Activated CD4-positive, CD25-positive, alpha-beta regulatory T cell treated with anti-CD3 and anti-CD28 coated beads, Interleukin-2, amount 50 U/mL, for 16 hours (primary cell): ENCODE measurements at places on chromosomes 6 and 20.

- no peak for DNase-seq
These were observed 29.0 kb downstream of the GSTA4 start for GRCh38 chr6:52966101-52966500.

DNA sequence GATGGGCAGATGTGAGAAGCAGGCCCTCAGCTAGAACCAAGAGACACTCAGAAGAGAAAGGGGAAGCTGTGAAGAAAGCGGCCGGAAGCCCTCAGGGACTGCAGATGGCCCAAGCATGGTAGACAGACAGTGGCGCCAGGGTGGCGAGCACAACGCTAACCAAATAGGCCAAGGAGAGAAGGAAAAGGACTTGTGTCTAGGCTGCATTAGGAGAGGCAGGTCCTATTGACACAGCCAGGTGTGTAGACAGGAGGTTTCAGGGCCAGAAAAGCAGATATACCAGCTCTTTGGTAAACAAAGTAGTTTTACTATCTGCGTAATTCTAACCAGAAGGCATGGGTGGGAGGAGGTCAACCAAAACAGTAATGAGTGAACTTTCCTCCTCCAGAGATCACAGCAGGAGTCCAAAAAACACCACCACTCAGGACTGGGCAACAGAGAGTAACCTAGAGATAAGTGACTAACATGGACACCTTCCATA is 15.8 kb upstream of the MAP7 start:
- no peak for DNase-seq

DNA sequence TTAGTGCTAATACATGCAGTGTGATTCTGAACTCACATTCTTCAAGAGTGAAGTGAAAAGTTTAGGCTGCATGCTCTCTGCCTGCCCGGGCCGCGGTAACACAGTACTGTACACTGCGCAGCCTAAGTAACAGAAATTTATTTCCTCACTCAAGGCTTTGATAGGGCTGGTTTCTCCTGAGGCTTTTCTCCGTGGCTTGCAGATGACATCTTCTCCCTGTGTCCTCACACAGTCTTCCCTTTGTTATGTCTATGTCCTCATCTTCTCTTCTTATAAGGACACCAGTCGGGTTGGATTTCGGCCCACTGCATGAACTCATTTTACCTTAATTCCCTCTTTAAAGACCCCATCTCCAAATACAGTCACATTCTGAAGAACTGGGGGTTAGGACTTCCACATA is 51.1 kb upstream of the TMEM170B start:
- DNase-seq, result no peak

GRCh38 chr20:50472693-50473664 is 37.2 kb upstream of the PTPN1 start:
- DNase-seq, result no peak

GRCh38 chr20:48277266-48277665 is 492.0 kb upstream of the SULF2 start:
- DNase-seq, result no peak

GRCh38 chr6:4879741-4880275 is 103.6 kb downstream of the CDYL start:
- DNase-seq, result no peak

- no peak for DNase-seq
These were observed 32.1 kb downstream of the FNDC1 start for GRCh38 chr6:159201336-159201735.

DNA sequence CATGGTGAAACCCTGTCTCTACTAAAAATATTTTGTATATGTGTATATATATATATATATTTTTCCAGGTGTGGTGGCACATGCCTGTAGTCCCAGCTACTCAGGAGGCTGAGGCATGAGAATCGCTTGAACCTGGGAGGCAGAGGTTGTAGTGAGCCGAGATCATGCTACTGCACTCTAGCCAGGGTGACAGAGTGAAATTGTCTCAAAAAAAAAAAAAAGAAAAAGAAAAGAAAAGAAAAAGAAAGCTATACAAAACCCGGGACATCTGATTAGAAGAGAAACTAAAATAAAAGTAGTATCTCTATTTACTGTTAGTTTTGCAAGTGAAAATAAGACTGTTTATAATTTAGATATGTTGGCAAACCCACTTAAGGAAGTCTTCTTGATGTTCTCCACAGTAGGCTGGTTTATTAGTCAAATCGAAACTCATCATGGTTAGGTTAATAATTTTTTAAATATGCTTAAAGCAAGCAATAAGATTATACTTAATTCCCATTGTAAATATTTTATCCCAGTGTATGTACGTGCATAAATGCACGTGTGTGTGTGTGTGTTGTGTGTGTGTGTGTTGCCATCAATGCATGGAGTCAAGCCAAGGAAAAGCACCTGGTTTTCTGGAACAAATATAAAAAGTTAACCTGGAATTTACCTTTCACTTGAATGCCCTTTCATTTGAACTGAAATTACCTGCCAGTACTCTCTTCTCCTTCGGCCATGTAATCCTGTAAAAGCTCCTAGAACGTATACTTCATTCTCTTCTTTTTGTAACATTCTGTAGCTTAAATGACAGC is 7.1 kb downstream of the VNN2 start:
- no peak for DNase-seq

DNA sequence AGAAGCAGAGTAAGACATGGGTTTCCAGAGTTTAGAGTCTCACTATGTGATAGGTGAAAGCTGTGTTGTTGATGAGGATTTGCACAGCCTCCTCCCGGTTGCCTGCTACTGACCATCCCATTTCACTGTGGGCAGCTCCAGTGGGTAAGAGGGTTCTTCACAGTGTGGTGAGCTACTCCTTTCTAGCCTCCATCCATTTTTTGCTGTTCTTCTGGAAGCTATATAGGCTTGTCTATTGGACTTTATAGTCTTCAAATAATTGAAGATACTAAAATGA is 13.4 kb downstream of the UST start:
- DNase-seq, result no peak

GRCh38 chr6:24484657-24485323 is 4.6 kb downstream of the GPLD1 start:
- no peak for DNase-seq

DNA sequence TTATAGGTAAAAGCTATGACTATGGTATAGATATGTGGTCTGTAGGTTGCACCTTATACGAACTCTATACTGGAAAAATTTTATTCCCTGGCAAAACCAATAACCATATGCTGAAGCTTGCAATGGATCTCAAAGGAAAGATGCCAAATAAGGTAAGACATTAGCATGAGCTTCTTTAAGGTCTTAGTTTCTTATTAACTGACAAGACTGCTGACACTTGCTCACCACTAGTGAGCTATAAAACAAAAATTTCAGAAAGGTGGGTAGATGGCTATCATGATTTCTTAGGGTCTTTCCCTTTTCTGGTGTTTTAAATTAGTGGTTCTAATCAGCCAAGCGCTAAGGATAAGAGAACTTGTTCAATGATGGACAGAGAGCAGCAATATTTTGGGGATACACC is 21.9 kb downstream of the FAM217A start:
- DNase-seq, result no peak

GRCh38 chr6:121830736-121831135 is 395.3 kb downstream of the GJA1 start:
- no peak for DNase-seq

DNA sequence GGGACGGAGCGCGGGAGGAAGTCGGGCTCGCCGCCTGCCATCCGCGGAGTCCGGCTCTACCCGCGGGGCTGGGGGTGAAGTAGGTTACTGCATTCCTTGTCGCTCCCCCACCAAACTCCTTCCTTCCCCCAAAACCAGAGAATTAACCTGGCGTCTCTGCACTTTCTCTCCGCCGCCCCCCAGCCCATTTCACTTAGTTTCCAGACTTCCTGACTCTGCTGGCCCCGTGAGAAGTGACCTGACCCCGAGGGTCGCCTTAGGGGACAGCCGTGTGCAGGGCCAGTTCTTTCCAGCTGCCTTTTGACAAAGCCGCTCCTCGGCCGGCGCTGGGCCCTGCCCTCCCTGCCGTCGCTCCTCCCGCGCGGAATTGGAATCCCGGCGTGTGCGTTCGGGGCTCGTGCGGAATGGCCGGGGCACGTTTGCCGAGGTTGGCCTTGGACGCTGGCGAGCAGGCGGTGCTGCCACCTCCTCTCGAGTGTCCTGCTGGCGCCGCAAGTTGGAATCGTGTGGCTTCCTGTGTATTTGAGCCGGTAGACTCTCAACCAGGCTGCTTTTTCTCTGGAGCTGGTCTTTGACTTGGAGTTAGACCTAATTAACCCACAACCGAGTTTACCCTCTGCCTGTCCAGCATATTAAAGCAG is 650 bp downstream of the DCBLD1 start:
- no peak for DNase-seq

DNA sequence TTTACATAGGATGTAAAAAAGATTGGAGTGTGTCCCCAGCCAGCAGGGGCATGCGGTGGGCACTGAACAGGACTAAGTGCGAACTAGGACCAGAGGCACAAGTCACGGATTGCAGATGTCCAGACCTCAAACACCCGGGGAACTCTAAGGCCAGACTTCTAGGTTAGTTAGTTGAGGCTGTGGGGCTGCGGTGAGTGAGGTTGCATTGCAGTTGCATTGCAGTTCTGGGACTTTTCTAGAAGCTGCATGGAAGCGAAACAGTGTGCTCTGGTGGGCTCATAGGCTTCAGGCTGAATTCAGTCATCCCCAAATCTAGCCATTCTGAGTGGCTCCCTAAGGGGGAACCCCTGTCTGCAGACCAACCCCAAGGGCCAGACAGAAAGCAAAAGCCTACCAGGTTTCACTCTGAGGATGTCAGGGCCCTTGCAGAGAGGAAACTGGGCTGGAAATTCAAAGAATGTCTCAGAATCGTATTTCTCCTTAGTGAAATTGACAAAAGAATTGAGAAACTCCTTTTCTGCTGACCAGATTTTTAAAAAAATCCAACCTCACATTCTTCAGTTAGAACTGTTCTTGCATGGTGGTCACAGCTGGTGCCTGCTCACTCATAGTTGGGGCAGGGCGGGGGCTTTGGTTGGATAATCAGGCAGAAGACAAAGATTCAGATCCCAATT is 182.8 kb downstream of the ZDHHC14 start:
- DNase-seq, result no peak

- no peak for DNase-seq
These were observed 5.1 kb downstream of the BLOC1S5 start for GRCh38 chr6:8059129-8059528.

- DNase-seq, result no peak
These were observed 124.3 kb downstream of the DLL1 start for GRCh38 chr6:170166511-170167122.

GRCh38 chr6:144335914-144336313 is 50.8 kb downstream of the UTRN start:
- DNase-seq, result no peak

GRCh38 chr6:121201105-121201504 is 133.2 kb downstream of the TBC1D32 start:
- no peak for DNase-seq

DNA sequence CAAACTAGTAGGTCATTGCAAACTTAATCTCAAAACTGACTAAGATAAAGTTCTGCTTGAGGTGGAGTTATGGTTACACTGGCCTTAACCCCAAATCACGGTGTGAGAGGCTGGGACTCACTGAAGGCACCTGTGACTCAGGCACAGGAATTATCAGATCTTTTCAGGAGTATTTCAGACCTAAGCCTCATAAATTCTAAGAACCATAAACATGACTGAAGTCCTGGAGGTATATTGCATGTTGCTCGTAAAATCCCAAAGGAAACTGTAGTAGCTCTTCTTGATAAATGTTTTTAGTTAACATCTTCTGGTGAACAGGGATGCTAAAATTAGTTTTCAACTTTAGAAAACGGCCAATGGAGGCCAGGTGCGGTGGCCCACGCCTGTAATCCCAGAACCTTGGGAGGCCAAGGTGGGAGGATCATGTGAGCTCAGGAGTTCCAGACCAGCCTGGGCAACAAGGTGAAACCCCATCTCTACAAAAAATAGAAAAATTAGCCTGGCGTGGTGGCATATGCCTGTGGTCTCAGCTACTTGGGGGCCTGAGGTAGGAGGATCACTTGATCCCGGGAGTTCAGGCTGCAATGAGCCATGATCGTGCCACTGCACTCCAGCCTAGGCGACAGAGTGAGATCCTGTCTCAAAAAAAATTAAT is 36.5 kb downstream of the DZANK1 start:
- no peak for DNase-seq

DNA sequence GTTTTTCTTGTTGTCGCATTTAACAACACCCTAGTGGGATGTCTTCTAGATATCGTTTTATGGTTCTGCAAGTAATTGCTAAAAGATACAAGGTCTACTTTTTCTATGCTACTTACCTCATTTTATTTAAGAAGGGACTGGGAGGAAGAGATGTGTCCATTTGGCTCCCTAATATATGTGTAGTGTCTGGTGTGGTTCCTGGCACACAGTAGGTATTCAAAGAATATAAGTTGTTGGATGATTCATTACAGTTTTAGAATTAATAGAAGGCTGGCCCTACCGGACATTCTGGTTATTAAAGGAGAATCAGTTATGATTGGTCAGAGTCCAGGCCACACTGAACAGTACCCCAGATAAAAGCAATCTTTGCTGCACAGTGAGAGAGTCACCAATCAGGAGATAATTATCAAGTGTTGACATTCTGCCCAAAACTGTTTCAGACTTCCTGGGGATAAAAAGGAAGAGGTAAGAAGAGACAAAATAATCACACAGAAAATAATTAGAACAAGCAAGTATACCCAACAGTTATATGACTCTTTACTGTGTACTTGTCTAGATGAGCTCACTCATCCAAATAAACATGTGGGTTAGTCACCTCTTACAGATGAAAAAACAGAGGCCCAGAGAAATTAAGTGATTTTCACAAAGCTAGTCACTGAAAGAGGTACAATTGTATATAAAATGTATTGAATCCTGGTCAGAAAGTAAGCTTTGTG is 7.0 kb downstream of the TMEM244 start:
- no peak for DNase-seq

DNA sequence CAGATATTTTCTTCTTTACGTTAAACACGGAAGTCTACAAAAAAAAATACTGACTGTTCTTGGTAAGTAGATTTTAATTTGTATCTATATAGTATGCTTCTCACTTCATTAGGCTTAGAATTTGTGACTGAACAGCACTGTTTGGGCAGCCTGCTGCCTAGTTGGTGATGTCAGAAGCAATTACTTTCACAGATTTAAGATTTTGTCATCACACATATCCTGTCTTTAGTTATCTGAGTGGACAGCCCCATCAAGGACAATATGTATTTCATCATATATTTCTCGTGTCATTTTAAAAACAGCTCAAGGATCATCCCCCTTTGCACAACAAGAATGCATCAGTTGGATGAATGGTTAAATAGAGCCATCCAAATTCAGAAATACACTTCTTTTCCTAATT is 338.4 kb upstream of the CITED2 start:
- no peak for DNase-seq
